ENCODE measurements at places on chromosomes 7 and 10.

GRCh38 chr10:26970667-26971066, 109.9 kb upstream of the ABI1 start:
- no peak for DNase-seq

- no peak for DNase-seq
These were observed 36.9 kb downstream of the ZPBP start for GRCh38 chr7:50056131-50056530.

DNA sequence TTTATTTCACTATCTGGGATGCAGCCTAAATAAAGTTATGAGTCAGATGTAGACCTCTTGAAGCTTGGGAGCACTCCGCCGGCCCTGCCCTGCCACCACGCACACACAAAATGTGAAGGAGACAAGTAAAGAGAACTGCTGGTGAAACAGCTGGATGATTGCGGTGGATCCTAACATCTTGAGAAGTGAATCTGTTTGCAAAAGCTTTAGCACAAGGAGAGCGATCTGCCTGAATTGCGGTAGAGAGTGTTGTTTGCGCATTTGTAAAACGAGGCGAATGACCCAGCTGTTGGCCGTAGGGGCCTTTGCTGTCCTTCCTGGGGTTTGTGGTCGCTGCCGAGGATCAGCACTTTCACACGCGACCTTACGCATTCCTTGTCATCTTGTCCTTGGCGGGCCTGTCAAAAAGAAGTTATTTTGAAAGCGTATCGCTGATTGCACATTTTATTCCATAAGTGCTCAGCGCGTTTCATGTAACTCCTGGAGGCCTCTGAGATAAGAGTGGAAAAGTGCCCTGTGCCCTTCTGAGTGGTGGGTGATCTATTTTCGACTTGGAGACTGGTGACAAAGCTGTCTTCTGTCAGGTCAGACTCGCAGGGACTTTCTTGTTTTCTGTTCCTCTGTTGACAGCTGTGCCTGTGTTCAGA, 40.8 kb downstream of the RBM20 start:
- DNase-seq = no peak

DNA sequence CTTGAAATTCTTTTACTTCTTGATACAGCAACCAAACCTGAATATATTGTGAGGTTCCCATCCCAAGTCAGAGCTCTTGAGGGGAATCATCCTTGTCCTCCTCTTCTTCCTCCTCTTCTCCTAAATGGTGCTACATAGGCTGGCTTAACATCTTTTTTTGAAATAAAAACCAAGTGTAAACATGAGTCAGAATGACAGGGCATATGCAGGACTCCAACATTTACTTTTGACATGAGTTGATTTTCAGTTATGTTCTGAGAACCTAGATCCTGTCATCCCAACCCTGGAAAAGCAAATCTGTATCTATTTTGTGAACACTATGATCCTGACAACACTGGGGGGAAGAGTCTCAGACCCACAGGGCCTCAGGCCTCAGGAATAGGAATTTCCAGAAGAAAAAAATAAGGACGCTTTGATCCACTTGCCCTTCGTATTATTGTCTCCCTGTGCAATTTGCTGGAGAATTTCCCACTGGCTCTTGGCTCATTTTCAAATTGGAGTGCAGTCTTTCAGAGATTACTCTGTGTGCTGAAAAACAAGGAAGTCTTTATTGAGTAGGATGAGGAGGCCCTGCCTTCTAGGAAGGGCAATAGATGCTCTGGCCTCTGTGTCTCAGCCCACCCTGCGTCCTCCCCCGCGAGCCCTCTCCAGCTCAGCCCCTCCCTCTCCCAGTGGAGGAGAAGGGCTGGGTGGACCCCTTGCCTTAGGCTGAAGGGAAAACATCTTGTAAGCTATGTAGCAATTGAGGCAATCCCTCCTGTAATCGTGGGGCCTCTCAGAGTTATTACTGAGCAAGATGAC, 121.6 kb downstream of the CREB5 start:
- DNase-seq = no peak

- no peak for DNase-seq
These were observed 428.6 kb downstream of the TCERG1L start for GRCh38 chr10:130882906-130883305.

GRCh38 chr10:32955790-32956189, 2.2 kb downstream of the ITGB1 start:
- no peak for DNase-seq

GRCh38 chr7:45626441-45627430, 52.6 kb downstream of the ADCY1 start:
- no peak for DNase-seq

DNA sequence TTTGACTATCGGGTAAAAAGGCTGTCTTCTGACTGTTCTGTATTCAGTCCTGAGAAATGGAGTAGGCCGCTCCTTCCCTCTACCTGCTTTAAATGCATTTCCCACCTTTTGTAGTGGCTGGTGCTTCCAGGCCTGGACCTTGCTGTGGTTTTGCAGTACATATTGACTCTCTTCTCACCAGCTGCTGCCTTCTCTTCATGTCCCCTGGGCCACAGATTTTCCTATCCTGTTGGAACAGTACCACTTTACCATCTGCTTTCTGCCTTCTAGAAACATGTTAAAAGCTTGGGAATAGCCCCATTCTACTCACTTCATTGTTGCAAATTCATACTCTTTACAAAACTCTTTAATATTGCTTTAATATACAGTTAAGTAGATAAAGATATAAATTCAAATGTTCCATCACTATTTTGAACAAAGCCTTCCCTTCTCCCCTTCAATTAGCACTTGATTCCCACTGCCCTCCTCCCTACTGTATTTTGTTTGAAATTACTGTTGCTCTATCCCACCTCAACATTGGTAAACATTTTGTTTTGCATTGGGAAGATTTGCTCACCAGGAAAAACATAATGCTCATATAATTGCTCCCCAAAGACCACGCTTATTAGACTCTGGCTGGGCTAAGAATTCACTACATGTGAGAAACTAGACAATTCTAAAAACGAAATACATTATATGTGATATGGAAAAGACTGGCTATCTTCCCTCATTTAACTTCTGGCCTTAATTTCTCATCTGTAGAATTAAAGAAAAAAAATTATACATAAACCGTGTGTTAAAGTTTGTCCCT, 17.3 kb upstream of the SEMA3C start:
- DNase-seq = no peak

DNA sequence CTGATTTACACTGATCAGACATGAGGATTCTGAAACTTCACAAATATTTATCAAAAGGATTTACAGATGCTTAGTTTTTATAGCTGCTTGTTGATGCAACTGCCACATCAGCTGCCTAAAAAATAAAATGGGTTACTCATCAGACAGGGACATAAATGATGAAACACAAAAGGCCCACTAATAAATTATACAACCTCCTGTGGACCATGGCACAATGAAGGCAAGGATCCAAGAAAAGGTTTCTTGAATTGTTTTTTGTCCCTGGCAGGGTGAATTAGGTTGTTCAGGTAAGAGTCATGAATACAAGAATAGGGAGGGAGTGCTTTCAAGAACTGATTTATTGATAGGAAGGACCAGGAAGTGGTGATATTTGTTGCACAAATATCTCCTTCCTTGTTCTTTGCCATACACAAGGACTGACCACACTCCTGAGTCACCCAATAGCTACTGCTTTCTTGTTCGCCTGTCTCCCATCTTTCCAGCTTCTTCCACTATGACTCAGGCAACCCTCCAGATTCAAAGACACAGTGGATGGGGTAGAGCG, 234.5 kb downstream of the AHR start:
- no peak for DNase-seq

- no peak for DNase-seq
These were observed 9.4 kb upstream of the GET4 start for GRCh38 chr7:867001-867405.

DNA sequence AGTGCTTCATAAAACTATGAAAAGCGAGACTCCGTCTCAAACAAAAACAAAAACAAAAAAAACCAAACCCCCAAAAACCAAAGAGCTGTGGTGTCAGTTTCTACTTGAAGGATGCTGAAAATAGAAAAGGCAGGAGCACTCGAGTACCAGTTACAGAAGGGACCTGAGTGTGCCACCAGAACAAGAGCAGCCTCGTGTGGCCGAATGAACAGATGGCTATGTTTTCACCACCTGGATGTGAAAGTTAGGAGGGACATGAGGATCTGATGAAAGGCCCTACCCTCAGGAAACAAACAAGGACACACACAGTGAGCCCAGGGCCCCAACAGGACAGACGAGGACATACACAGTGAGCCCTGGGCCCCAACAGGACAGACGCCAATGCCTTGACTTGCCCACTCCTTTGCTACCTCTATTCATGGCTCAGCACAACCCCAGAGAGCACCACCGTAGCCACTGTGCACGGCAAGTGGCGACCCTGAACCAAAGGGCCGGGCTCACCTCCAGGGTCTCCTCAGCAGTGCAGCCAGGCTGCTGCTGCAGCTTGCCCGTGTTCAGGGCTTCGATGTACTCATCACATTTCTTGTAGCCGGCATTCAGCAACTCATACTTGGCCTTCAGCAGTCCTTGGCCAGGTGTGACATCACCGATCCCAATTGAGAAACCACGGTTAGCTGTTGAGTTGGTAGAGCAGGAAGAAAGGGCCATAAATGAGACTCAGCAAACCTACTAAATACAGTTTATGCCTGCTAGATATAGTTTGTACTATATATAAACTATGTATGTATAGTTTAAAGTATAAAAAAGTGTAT, 24.9 kb downstream of the POLR3A start:
- no peak for DNase-seq

DNA sequence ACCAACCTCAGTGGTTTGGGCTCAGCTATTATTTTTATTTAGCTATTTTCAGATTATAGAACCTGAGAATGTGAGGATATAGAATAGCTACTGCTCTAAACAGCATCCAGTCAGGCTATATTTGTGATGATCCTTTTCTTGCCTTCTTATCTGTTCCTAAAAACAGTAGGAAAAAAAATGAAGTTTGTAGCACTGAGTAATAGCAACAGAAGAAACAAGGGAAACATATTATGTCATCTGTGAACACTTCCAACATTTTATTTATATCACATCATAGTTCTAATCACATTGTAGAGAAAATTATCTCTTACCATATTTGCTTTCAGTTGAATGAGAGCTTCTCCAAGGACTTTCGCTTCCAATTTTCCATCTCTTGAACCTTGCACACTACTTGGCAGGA, 229.6 kb upstream of the PTPRZ1 start:
- no peak for DNase-seq

GRCh38 chr10:97842656-97843280, 6.9 kb upstream of the GOLGA7B start:
- no peak for DNase-seq

- DNase-seq = no peak
These were observed 27.0 kb upstream of the FRAT2 start for GRCh38 chr10:97361537-97361901.

- no peak for DNase-seq
These were observed 141.3 kb downstream of the EPC1 start for GRCh38 chr10:32205670-32206069.

- no peak for DNase-seq
These were observed 37.6 kb downstream of the PRF1 start for GRCh38 chr10:70564901-70565351.

DNA sequence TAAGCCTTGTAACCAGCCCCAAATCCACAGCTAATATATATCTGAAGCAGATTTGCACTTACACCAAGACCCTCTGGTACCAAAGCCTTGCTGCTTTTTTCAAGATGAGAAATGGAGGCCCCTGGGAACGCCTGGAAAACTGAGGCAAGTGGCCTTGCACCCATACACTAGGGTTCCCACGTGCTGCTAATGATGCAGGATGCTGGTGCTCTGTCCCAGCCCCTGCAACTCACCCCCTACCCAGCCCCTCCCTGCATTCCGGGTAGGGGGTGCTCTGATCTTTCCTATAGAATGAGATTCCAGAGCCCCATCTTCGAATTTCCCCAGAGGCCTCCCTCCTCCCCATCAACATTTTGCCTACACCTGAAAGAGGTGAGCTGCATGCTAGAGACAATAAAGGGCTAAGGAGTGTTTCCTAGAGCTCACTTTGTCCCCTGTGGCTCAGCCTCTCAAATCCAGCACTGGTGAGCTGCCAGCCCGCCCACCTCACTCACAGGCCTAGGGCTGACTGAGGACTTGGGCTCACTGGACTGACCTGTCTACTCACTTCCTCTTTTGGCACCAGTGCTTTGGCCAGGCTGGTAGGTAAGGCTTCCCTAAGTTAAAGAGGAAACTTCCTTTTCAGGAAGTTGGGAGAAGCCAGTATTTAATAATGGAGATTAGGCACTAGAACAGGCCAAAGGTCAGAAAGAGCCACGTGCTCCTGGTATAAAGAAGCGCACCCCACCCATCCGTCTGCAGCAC, 9.8 kb downstream of the RBP4 start:
- DNase-seq = no peak

GRCh38 chr7:151782598-151783448, 94.1 kb downstream of the PRKAG2 start:
- peak; percentile 40 for DNase-seq

GRCh38 chr7:150377635-150378034, 1.5 kb upstream of the ZNF775 start:
- DNase-seq = no peak

DNA sequence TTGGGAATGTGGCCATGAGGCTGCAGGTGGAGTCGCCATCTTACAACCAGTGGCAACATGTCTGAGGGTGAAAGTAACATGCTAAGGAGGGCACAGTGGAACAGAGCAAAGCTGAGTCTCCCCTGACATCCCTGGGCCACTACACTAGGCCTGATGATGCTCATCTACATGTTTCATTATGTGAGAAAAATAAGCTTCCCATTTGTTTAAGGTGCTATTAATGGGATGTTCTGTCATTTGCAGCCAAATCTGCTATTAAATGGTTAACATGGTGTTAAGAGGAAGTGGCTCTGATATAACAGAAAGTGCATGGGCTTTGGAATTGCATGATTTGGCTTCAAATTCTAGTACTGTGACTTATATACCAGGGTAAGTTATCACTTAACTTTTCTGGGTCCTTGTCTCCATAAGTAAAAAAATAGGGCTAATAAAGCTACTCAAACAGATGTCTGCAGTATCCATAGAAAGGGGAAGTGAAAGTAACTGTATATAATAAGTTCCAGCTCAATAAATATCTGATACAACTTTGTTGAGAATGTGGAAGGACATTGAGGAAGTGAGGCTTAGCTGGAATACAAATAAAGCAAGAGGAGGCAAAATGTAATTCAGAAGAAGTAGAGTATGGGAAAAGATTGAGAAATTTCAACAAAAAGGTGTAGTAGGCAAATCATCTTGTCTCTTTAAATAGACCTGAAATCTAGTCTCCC, 158.9 kb downstream of the RTKN2 start:
- DNase-seq = no peak

- no peak for DNase-seq
These were observed 3.5 kb downstream of the SEPTIN7 start for GRCh38 chr7:35804231-35804970.

DNA sequence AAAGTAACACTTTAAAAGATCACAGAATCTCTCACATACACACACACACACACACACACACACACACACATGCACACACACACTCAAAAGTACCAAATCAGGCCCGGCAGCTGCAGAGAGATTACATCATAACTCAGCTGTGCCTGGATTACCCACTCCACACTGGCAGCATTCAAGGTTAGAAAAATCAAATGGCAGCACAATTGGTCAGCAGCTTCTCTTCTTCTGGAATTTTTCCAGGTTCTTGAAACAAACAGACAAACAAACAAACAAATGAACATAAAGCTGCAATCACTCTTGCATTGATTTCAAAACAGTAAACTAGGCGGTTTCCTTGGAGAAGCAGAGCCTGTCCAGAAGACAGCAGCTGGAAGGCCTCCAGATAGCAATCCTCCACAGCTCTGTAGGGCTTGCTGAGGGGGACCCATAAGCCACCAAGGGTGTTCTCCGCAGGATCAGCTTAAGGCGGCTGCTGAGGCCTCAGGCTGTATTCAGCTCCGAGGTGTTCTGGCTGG, 24.5 kb upstream of the FAM133B start:
- DNase-seq = no peak

Measured in activated T-helper 1 cell treated with Interleukin-2 at 50 U/mL for 16 hours (primary cell).